ENCODE measurements at places on chromosomes 4 and X.

DNA sequence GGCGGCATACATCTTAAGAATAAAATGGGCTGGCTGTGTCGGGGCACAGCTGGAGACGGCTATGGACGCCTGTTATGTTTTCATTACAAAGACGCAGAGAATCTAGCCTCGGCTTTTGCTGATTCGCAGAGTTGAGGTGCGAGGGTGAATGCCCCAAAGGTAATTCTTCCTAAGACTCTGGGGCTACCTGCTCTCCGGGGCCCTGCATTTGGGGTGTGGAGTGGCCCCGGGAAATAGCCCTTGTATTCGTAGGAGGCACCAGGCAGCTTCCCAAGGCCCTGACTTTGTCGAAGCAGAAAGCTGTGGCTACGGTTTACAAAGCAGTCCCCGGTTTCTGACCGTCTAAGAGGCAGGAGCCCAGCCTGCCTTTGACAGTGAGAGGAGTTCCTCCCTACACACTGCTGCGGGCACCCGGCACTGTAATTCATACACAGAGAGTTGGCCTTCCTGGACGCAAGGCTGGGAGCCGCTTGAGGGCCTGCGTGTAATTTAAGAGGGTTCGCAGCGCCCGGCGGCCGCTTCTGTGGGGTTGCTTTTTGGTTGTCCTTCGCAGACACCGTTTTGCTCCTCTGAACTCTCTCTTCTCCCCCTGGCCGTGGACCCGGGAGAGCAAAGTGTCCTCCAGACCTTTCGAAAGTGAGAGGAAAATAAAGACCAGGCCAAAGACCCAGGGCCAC lies 1.9 kb downstream of the SHOX start:
- peak; percentile 55 for DNase-seq

DNA sequence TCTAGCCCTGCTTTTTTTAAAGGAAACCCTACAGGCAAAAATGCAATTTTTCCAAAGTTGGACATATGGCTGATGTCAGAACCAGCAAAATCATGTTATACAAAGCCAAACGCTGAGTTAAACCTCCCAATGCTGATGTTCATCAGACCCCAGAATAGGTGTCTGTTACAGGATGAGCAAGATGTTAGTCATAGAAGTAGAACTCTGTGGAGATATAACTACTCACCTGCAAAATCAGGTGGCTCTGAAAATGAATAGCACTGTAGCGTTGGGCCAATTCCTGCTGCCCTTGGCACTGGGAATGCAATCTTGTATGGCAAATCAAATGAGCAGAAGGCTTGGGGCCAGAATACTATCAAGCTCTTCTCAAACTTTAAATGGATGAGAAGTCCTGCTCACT lies 634.1 kb downstream of the RPA4 start:
- no peak for DNase-seq

- DNase-seq: no peak
Observed at GRCh38 chr4:62627671-62628070, 1427.5 kb downstream of the ADGRL3 start.

GRCh38 chr4:185053746-185054145 lies 35.5 kb downstream of the HELT start:
- no peak for DNase-seq

GRCh38 chrX:13669246-13669737 lies 16.4 kb downstream of the TCEANC start:
- DNase-seq: peak; percentile 71

GRCh38 chr4:7630568-7631287 lies 196.0 kb upstream of the PSAPL1 start:
- DNase-seq: peak; percentile 77

DNA sequence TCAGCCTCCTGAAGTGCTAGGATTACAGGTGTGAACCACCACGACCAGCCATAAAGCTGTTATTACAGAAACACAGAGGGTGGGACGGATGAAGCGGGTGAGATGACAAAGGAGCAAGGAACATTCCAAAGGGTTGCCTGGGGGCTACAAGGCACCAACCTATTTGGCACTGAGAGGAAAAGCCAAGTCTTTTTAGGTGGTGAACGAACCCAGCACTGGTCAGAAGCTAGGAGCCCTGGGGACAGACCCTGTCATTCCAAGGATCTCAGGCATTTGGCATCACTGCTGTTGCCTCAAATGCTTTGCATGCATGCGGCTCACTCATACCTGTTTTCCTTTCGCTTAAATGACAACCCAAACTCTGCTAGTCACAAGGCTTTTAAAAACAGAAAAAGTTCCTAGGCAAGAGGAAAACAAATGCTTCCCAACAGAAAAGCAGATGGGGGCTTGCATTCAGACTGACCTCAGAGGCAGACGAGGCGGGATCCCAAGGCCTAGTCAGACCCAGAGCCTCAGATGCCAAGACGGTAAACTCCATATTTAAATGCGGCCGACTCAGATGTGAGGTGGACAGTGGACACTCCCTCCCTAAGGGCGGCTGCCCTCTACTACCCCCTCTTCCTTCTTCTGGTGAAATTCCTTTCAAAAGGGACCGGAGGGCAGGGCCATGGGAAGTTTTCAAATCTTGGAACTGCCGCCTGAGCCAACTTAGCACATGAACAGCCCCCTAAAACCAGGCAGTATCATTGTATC lies 4.5 kb downstream of the MAP7D2 start:
- no peak for DNase-seq

DNA sequence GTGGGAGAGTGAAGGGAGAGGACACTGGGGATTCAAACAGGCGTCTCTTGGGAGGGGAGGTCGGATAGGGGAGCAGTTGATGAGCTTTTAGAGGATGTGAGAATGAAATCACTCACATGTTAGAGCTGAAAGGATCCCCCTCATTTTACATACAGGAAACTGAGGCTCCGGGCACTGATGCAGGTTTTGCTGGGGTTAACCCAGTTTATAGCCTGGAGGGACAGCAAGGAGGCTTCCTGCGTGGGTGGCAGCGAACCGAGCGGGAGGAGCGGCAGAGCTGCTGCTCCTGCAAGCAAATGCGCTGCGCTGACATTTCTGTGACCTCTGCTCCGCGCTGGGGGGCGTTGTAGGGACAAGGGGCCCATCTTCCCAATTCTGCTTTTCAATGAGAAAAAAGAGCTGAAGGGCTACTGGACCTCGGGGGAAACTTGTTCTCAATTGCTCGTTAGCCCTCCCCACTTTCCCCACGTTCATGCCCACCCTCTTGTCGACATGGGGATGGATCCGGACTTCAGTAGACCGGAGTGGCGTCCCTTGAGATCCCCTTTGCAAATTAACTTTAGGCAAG lies 1.2 kb upstream of the NEUROG2 start:
- DNase-seq: no peak

- peak; percentile 95 for DNase-seq
Observed at GRCh38 chr4:110480031-110480549, 4.1 kb downstream of the ENPEP start.
